CD4-positive, alpha-beta T cell treated with Interleukin-17A for 4 hours (primary cell): ENCODE measurements at places on chromosomes 11 and 22.

- DNase-seq: peak; percentile 85
Observed at GRCh38 chr22:23772649-23773473, at the start of gene MMP11. Gene MMP11 (plus strand): TSS chr22:23772849. CDS start chr22:23772871, 22 bp downstream.

DNA sequence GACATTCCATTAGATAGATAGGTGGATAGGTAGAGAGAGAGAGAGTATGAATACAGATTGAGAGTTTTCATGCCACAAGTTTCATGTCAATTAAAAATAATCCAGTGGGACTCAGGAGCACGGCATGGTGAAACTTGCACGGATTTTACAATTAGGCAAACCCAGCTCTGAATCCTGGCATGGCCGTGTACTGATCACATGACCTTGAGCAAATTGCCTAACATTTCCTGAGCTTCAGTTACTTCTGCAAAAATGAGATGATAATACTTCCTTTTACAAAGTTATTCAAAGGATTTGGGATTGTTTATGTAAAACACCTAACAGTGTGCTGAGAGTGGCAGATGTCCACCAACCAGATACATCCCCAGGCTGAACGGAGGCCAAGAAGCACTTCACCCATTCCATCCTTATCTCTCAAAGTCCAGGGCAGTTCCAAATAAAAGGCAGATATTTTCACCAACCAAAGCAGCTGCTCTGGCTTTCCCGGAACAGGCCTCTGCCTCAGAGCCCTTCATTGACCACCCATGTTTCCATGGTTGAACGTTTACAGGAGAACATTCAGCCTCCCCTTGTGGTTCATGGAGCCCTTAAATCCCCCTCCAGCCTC, 17.9 kb downstream of the APLNR start:
- no peak for DNase-seq

GRCh38 chr22:47307822-47308221, 545.4 kb downstream of the TBC1D22A start:
- DNase-seq: no peak

GRCh38 chr11:65471447-65471891, 27.4 kb upstream of the MALAT1 start:
- peak; percentile 32 for DNase-seq

- DNase-seq: peak; percentile 84
Observed at GRCh38 chr22:49929211-49929979, 11.0 kb downstream of the CRELD2 start.

DNA sequence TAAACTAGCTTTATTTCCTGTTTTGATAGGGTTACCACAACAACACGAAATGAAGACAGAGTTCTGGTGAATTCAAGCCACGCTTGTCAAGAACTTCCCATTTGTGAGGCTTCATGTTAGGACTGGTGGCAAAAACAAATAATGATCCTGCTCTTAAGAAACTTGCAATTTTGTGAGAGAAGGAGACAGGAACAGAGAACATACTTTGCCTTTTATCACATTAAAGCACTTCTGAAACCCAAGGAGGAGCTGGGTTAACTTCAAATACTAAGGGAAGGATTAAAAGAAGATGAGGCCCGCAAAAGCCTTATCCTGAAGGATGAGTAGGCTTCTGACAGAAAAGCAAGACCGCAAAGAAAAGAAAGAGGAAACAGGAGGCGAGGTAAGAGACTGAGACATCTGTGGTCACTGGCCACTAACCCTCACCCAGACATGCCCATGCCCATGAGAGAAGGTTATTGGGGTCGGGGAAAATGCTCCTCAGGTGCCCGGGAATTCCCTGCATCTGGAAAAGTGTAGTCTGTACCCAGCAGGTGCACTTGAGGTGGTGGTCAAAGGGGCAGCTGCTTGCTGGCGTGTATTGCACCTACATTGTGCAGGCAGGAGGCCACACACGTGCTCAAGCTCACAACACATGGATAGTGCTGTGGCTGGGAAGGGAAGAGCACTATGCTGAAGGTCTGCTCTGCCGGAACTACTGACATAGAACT, 50.5 kb downstream of the MAPK1 start:
- DNase-seq: peak; percentile 42

- DNase-seq: no peak
Observed at GRCh38 chr11:103378931-103379330, 269.7 kb downstream of the DYNC2H1 start.

DNA sequence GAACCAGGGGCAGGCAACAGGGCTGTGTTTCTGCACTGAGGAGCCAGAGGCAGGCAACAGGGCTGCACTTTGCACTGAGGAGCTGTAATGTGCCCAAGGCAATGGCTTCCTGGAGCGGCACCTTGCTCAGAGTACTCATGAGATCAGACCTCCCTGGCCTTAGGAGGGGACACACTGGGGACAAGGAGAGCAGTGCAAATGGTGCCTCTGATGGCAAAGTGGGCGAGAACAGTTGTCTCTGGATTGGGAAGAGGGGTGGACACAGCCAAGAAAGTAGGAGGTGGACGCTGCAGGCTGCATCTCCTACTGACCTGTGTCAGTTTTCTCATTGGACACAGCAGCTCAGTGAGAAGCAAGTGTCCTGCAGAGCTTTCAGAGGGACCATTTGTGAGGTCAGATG, 1443.3 kb downstream of the TBC1D22A start:
- no peak for DNase-seq

- peak; percentile 7 for DNase-seq
Observed at GRCh38 chr11:61120099-61120705, 17.9 kb downstream of the CD5 start.

DNA sequence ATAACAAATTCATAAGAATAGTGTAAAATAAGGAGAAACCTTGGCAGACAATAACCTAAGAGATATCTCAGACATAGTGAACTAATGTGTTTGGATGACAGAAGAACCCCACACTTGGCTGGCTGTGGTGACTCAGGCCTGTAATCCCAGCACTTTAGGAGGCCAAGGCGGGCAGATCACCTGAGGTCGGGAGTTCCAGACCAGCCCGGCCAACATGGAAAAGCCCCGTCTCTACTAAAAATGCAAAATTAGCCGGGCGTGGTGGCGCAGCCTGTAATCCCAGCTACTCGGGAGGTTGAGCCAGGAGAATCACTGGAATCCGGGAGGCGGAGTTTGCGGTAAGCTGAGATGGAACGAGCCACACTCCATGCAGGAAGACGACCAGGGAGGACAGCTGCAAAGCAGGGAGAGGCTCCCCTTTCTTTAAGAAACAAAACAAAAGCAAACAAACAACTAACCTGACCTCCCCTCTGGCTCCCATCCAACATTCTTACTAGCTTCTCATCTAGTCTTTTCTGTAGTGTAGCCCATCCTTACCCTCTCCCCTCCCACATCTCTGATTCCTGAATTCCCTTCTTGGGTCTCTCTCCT, 84.2 kb downstream of the ZNF280B start:
- DNase-seq: no peak

DNA sequence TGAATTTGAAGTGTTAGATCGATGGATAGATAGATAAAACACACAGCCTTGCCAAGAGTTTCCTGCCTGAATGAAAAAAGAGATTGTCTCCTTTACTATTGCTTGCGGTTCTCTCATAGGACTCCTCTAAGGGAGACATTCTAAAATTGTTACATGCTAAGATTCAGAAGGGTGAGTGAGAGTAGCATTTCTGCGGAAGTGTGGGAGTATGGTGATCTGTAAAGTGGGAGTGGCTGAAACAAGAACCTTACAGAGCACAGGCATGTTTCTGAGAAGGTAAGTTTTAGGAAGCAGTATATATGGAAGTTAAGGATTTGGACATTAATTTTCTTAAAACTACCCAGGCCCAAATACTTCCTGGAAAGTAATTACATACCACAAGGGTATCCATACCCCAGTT, 139.6 kb downstream of the TRIM44 start:
- DNase-seq: no peak

DNA sequence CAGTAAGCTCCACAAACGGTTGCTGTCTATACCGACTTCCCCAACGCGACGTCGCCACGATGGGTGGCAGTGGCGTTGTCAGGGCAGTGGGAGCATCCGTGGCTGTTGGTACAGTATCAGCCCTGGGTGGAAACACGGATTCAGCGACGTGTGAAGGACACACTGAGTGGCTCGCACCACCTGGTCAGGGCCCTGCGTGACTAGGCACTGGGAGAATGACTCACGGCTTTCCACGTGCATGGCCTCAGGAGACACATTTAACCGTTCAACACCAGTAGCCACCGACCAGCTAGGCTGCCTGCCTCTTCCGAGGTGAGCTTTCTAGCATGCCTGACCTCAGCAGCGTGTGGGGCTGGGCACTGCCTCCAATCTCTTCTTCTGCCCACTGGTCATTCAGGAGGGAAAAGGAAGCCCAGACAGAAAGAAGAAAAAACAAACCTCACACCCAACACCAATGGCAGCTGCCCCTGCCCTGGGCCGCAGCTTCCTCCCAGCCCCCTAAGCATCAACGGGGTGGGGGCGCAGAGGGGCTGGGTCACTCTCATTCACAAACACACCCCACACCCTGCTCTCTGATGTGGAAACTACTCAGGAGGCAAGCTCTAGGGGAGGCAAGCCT, 59.0 kb downstream of the MYH9 start:
- peak; percentile 55 for DNase-seq

GRCh38 chr11:33722590-33723234, 13.5 kb downstream of the CD59 start:
- DNase-seq: no peak

GRCh38 chr11:101567071-101567470, 16.7 kb downstream of the TRPC6 start:
- no peak for DNase-seq

DNA sequence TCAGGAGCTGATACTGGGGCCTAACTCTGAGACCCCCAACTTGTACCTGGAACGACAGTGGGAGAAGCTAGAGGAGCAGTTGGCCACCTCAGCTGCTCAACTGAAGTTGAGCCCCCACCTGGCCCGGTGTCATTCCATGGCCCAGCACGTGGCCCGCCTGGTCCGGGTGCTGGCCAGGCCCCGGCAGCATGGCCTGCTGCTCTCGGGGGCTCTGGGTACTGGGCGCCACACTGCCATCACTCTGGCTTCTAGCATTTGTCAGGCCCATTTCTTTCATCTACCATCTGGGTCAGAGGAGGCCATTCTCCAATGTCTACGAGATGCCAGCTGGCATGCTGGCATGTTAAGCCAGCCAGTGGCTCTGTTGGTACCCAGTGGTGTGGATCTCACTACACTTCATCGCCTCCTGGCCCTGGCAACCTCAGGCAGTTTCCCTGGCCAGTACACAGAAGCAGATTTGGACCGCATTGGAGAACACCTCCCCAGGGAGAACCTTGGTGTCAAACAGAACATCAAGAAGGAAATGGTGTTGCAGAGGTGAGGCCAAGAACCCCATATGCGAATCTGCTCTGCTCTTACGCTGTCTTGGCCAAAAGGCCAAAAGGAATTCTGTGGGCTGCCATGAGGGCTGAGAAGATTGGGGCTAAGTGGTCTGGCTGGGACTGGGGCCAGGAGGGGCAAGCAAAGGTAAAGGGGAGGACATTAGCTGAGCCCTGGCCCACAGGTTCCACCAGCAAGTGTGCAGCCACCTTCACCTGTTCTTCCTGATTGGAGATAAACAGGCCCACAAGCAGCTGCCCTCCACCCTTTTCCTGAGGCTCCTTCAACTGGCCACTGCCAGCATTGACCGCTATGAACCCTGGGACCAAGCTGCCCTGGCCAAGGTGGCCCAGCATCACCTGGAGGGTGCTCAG, 45.4 kb downstream of the RRP8 start:
- DNase-seq: no peak

DNA sequence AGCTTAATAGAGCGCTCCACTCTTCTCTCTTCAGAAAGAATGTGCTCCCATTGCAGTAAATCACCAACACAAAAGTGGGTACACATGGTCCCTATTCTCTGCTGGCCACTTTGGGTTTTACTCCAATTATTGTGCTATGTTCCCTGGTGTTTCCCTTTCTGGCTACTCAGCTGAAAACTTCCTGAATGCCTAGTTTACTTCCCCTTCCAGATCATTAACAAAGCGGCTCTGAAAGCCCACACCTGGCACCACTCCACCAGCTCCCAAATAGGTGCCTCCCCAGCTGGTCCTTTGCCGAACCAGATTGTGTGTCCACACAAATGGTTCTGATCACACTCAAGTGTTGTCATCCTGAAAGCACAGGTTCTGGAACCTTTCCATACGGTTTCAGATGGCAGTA, 443.7 kb downstream of the NTM start:
- no peak for DNase-seq

- DNase-seq: no peak
Observed at GRCh38 chr11:39804271-39804670, 1655.2 kb downstream of the LRRC4C start.

GRCh38 chr11:8870411-8871170, 40.4 kb upstream of the AKIP1 start:
- no peak for DNase-seq

GRCh38 chr11:68839054-68839865, 2.5 kb downstream of the CPT1A start:
- DNase-seq: peak; percentile 98

GRCh38 chr11:43989162-43989981, 46.9 kb downstream of the C11orf96 start:
- no peak for DNase-seq

- no peak for DNase-seq
Observed at GRCh38 chr11:74278721-74279161, 32.7 kb downstream of the P4HA3 start.

DNA sequence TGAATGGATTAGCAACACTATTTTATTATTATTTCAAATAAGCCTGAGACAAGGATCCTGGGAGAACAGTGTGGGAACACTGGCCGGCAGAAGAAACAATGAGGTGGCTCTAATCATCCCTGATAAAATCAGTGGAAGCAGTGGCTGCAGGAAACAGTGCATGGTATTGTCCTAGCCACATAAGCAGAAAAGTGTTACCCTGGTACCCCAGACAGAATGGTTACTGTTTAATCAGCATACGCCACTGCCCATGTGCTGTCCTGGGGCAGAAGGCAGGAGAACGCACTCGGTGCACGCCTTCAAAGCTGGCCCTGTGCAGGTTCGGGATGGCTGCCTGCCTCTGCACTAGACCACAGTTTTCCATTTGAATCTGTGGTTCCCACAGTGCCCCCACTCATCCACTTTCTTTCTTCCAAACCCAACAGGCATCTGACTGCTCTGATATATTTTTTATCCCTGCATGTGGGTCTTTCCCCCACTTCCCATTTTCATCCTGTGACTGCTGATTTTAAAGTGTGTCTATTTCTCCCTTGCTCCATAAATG, 25.7 kb downstream of the OPCML start:
- DNase-seq: no peak

- peak; percentile 17 for DNase-seq
Observed at GRCh38 chr11:86671531-86672006, 847 bp downstream of the ME3 start.

GRCh38 chr11:35470616-35471015, 51.3 kb upstream of the SLC1A2 start:
- no peak for DNase-seq

- no peak for DNase-seq
Observed at GRCh38 chr11:86483940-86484794, 109.5 kb downstream of the CCDC81 start.
